ENCODE measurements at places on chromosomes 3 and 15.
A peak's percentile ranks its signal among the peaks of the same experiment; 100 is the strongest.

- DNase-seq: no peak
Measured at GRCh38 chr15:85496151-85496550, 115.7 kb downstream of the AKAP13 start.

GRCh38 chr3:194046995-194047645 is 88.8 kb upstream of the HES1 start:
- DNase-seq: no peak

- DNase-seq: no peak
Measured at GRCh38 chr3:179428876-179429548, 22.3 kb downstream of the GNB4 start.

GRCh38 chr3:139111392-139112229 is 66.9 kb upstream of the PRR23C start:
- DNase-seq: peak; percentile 70

DNA sequence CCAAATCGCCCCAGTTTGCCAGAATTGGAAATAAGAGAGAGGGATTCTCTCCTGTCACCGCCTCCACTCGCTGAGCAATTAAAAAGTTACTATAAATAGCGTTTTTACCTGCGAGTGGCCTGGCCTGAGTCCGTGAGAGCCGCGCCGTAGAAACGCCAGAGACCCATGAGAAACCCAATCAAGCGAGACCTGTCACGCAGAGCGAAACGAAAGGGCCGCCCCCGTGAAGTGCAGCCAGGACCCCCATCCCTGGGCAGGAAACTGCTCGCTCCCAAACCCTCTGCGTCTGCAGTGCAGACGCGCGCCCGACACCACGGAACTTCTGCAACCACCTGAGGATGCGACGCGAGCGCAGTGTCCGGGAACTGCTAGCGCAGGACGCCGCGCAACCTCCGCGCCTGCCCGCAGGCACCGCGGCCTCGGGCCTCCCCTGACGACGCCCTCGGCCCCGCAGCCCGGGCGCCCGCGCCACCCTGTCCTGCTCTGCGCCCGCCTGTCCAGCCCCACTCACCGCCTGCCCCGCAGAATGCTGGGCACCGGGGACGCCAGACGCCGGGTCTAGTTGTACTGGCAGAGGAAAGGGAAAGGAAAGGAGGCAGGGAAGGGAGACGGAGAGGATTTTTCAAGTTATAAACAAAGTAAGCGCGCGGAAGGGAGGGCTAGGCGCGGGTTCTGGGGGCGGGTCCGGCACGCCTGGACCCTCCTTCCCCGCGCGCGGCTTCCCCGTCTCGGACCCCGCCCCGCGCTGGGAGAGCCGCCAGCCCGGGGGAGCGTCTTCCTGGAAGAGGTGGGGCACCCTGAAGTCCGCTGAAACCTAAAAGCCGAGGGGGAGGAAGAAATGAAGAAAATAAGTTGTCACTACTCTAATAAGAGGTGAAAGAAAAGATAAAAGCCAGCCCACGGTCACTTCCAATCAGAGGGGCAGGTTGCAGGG is at the start of gene PLSCR4:
TSS of gene PLSCR4 (minus strand) at position 657 of the 934 bp plus-strand sequence. CDS start 29,034 bp downstream, outside the sequence.
- DNase-seq: peak; percentile 65

DNA sequence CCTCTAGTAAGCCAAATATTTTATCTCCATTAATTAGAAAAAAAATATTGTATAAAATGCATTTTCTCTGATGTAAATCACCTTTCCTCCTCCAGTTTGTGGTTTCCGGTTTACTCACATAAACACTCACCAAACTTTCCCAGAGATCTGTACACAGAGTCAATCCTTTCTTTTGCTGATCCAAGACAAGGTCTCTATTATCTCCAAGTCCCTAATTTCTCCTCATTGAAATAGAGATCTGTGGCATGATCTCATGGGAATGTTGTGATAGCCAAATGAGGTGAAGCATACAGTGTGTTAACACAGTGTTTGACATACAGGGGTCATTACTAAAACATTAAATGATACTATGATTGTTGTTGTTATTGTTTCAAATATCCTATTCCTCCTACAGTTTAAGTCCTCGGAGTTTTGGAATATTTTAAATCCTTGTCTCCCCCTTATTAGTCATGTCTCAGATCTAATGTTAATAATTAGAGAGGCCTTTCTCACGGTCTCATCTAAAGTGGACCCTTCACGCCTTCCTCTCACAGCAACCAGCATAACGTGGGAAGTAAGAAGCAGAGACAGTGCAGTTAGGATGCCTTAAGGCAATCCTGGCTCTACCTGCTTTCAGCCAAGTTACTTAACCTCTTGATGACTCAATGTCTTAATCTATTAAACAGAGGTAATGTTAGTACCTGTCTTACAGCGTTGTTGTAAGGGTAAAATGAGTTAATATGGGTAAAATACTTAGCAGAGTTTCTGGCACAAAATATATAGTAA is 333.3 kb downstream of the GRM7 start:
- DNase-seq: no peak

GRCh38 chr15:100760357-100760903 is 119.2 kb upstream of the ALDH1A3 start:
- no peak for DNase-seq

GRCh38 chr3:141093397-141093796 is 42.2 kb downstream of the SPSB4 start:
- DNase-seq: no peak

GRCh38 chr3:78506581-78507195 is 1261.1 kb downstream of the ROBO1 start:
- DNase-seq: peak; percentile 6

DNA sequence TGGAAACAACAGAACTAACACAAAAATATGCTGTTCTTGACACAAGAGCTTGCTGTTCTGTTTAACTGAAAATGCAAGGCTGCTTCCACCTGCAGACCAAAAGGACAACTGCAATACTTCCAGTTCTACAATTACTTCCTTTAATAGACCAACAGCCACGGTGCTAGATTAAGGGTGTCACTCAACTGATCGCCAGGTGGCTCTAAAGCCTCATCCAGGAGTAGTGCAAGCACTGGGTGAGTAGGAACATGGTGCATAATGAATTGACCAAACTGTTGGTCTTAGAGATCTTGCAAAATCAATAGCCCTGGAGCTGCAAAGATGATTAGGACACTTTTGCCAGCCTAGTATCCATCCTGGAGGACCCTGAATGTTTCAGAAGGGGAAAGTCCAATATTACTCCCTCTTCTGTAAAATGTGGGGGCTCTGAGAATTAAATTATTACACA is 3.6 kb upstream of the CLDN16 start:
- peak; percentile 71 for DNase-seq

DNA sequence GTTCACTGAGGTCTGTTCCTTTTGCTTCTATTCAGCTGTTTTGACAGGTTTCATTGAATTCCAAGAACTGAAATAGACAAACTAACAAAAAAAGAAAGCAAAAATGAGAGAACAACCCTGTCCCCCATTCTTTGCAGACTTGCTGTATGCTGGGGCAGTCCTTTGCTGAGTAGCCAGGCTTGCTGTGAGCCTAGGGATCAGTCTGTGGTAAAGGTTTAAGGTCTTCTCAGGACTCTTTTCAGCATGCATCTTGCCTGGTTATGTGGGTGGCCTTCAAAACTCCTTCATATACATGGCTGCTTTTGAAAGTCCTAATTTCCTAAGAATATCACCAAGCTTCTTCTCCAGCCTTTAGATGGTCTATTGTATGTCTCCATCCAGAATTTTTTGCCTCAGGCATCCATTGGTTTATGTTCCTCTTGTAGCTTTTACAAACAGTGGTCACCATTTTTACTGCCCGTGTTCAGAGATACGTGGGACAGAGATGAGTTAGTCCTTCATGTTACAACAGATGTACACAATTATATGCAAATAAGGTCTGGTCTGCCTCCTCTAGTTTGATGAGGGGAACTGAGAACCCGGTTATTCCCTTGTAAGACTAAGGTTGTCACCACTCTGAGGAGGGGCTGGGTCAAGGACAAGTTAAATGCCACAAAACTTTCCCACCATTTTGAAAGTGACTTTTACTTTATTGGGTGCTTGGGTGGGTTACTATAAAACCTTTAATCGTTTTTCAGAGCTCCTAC is 41.4 kb downstream of the SACM1L start:
- no peak for DNase-seq

DNA sequence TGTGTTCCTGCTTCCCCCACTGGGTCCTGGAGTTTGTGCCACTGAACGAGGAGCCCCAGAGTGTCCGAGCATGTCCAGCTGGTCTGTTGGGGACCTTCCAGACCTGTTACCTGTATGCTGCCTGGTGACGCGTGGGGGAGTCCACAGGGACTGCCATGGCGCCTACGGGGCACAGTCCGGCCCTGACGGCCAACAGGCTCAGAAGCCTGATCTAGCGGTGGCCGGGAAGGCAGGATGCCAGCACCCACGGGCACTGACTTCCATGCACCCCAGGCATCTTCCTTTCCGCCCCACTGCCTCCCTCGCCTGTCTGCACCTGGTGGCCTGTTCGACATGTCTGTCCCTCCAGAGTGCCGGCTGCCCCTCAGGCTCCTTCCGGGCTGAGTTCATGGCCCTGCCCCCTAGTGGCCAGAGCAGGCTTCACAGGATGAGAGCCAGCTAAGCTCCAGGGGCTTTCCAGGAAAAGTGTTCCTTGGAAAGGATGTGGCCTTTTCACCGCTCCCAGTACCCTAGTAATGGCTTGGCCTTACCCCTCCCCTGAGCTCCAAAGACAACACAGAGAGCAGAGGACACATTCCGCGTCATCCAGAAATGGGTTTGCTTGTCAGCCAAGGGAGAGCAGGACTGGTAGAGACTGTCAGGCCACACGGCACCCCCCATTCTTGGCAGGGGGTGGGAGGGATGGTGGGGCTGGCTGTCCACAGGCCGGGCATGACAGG is 35.7 kb downstream of the NGRN start:
- DNase-seq: peak; percentile 60

GRCh38 chr3:54294214-54294613 is 171.9 kb downstream of the CACNA2D3 start:
- no peak for DNase-seq

DNA sequence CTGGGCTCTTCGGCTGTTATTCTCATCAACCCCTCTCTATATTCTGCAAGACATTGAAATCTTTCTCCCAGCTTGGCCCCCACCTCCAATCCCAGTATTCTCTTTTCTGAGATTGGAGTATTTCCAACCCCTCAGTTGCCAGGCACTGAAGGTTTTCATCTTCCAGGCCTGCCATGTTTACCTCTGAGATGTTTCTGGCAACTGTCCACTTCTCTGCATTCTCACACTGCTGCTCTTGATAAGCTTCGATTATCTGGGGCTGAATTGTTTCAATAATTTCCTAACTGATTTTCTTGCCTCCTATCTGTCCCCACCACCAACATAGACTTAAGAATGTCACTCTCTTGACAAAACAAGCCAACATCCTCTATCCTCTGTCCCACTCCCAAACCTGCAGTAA is 1.4 kb upstream of the GPR156 start:
- no peak for DNase-seq

GRCh38 chr3:181718987-181719911 is 7.5 kb downstream of the SOX2 start:
- DNase-seq: no peak

GRCh38 chr15:99662903-99663302 is 70.3 kb downstream of the LYSMD4 start:
- DNase-seq: no peak

DNA sequence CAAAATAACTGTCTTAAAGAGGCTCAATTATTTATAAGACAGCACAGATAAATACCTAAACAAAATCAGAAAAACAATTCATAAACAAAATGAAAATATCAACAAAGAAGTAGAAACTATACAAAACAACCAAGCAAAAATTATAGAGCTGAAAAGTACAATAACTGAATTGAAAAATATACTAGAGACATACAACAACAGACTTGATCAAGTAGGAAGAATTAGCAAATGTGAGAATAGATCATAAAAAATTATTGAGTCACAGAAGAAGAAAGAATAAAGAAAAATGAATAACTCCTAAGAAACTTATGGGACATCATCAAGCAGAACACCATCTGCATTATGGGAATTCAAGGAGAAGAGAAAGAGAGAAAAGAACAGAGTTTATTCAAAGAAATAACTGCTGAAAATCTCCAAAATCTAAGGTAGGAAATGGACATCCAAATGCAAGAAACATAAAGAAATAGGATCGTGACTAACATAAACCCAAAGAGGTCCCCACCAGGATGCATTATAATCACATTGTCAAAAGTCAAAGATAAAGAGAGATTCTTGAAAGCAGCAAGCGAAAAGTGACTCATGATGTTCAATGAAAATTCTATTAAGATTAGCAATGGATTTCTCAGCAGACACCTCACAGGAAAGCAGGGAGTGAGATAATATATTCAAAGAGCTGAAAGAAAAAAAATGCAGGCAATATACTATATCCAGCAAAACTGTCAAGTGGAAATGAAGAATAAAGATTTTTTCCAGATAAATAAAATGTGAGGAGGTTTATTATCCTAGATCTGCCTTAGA is 85.9 kb downstream of the DCLK3 start:
- DNase-seq: no peak

DNA sequence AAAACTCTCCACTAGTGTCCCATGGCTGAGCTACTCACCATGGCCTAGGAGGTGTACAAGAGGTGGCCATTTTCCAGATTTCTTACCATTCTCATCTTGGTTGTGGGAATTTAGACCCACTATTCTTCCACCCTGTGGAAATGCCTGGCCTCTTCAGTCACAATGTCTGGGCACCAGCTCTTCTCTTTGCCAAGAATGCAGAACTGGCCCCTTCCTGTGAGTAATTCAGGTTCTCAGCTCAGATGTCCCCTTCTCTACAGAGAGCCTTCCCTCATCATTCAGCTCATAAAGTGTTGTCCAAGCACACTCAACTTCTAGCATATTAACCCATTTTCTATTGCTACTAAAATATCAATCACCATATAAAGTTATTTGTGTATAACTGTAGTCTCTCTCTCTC is 575.5 kb upstream of the KCNMB2 start:
- DNase-seq: no peak

GRCh38 chr3:117463276-117464115 is 753.9 kb downstream of the TUSC7 start:
- DNase-seq: no peak

DNA sequence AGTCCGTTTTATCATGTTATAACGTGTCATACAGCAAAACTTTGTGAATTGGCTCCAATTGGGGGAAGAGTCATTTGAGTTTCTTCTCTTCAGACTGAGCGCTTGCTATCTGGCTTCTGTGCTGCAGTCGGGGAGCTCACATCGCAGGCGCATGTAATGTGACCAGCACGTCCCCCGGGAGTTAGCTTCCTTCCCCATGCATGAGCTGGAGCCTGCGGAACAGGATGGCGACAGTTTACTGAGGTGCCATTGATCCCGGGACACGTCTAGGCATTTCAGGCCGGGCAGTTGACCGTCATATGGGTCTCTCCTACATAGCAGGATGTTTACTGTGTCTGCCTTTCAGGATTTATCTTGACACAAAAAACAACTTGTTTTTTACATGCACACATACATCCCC is 44.8 kb downstream of the CMTM8 start:
- DNase-seq: no peak
